ENCODE measurements at places on chromosomes 5 and 9.

GRCh38 chr5:168239325-168239724 lies 52.1 kb upstream of the WWC1 start:
- no peak for DNase-seq

GRCh38 chr5:144369006-144369405 lies 198.3 kb downstream of the KCTD16 start:
- DNase-seq, result no peak

- no peak for DNase-seq
Observed at GRCh38 chr9:99778308-99778707, 43.4 kb upstream of the NR4A3 start.

- no peak for DNase-seq
Observed at GRCh38 chr5:95075111-95075510, 209.8 kb downstream of the MCTP1 start.

DNA sequence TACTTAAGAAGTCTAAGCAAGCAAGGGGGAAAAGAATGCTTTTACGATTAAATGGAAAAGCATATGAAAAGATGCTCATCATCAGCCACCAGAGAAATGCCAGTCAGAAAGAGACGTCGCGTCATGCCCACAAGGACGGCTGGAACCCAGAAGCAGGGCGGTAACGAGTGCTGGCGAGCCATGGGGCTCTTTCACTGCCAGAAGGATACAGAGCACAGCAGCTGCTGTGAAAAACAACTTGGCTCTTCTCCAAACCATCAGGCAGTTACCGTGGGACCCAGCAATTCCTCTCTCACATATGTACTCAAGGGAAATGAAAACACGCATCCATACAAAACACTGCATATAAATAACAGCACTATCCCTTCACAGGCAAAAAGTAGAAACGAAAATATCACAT lies 95.5 kb downstream of the CAMSAP1 start:
- DNase-seq, result no peak

- DNase-seq, result no peak
Observed at GRCh38 chr5:125607018-125607417, 816.2 kb upstream of the GRAMD2B start.

DNA sequence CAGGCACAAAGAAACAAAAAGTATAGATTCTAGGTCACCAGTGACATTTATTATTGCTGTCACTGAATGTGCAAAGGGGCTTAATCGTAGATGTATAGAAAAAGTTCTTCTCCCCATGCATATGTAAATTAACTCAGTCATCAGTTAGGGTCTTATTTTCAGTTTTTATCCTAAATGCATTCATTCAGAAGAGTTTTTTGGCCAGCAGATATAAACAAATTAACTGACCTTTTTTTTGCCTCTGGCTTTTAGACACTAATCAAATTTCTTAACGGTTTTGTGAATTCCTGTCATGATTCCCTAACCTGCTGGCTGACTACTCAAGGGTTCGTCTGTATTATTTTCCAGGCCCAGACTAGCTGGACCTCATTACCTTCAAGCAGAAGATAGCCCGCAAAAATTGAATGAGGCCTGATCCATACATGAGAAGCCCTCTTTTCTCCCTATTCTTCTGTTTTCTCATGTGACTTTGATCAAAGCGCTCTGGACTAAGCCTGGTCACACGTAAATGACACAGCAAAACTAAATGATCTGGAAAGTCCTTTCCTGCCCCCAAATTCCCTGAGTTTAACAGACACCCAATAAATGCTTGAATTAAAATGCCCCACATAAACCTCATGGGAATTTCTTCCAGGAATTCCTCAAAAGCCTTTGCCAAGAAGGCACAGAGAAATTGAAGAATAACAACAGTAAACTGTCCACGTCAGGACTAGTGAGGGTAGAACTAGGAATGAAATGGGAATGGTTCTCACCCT lies 83.7 kb downstream of the MYO10 start:
- DNase-seq, result no peak

DNA sequence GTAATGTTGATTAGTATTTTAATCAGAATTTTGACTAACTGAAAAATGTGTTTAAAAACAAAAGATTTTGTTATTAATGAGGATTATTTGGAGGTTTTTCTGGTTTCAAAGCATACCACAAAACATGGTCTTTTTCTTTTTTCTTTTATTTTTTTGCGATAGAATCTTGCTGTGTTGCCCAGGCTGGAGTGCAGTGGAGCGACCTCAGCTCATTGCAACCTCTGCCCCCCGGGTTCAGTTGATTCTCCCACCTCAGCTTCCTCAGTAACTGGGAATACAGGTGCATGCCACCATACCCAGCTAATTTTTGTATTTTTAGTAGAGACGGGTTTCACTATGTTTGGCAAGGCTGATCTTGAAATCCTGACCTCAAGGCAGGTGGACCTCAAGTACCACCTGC lies 24.1 kb downstream of the SREK1 start:
- DNase-seq, result no peak

DNA sequence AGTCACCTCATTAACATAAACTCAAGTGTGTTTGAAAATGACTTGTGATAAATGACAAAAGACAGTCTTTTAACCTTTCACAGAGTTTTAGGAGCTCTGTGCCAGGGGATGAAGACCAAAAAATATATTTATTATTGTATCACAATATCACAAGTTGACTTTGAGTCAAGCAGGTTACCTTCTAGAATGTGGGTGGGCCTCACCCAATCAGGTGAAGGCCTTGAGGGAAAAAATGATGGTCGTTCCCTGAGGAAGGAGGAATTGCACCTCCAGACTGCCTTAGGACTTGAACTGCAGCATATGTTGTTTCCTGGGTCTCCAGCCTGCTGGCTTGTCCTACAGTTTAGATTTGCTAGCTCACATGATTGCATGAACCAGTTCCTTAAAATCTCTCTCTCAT lies 41.6 kb upstream of the PANK3 start:
- DNase-seq, result no peak

- no peak for DNase-seq
Observed at GRCh38 chr5:149930749-149931574, 13.6 kb downstream of the PDE6A start.

- DNase-seq, result no peak
Observed at GRCh38 chr9:69237702-69238295, 63.7 kb downstream of the TJP2 start.
